Mesothelial cell of epicardium (in vitro differentiated cells): ENCODE measurements at places on chromosomes 13 and 19. TPM values are rescaled to one million over a fixed set of nuclear protein-coding genes. Genes with fewer than 3 reads are reported as not detected.

Gene MBD3L2
- not detected in 3 replicates for total RNA-seq

GRCh38 chr13:38849315-38849714 lies 141.3 kb downstream of the STOML3 start:
- no peak for DNase-seq
- H3K36me3 ChIP-seq = peaks cover 34% of the 10 kb centered on the region
- H3K4me1 ChIP-seq = peaks cover 10% of the 10 kb centered on the region
- no peak overlapping the region for H3K4me3 ChIP-seq

DNA sequence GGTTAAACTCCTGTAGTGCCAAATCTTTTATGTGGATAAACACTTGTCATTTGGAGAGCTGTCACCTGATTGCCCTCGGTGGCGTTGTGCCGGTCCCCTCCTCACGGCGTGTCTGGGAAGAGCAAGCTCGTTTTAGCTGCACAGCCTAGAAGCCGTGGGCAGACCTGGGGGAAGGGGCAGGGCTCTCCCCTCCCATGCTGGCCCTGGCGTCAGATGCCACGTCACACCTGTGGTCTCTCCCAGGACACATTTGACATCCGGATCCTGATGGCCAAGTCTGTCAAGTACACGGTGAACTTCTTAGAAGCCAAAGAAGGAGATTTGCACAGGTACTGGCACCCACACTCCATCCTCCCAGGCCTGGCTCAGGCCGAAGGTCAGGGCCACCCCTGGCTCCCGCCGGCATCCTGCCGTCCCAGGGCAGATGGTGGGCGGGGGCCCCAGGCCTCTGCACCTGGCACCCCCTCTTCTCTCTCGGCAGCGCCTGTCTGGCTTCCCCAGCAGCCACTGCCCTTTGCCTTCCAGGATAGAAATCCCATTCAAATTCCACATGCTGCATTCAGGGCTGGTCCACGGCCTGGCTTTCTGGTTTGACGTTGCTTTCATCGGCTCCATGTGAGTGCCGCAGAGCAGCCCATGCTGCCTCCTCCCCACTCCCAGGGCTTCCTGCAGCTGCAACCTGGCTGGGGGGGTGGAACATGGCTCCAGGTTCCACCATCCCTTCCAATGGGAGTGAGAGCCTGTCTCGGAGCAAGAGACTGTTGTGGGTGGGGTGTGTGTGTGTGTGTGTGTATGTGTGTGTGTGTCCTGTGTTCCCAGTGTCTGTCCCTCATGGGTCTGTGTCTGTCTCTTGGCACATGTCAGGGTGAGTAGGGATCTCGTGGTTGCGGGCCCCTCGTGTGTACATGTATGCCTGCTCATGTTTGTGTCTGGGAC lies 8.8 kb downstream of the YIPF2 start:
- peaks cover 13% of the 10 kb centered on the region for H3K36me3 ChIP-seq
- no peaks in the 10 kb centered on the region for H3K27me3 ChIP-seq
- H3K27ac ChIP-seq = no peak overlapping the region
- no peak for DNase-seq

GRCh38 chr19:29636553-29637360 lies 28.5 kb upstream of the PLEKHF1 start:
- H3K27me3 ChIP-seq = peaks cover 8% of the 10 kb centered on the region
- DNase-seq = no peak
- H3K4me3 ChIP-seq = no peak overlapping the region
- H3K36me3 ChIP-seq = no peaks in the 10 kb centered on the region

- no peaks in the 10 kb centered on the region for H3K4me1 ChIP-seq
- no peaks in the 10 kb centered on the region for H3K27me3 ChIP-seq
- no peaks in the 10 kb centered on the region for H3K36me3 ChIP-seq
- H3K27ac ChIP-seq = no peak overlapping the region
Measured at GRCh38 chr13:70795484-70795883, 687.2 kb upstream of the KLHL1 start.

Gene DCT
- total RNA-seq = 0.04 to 0.27 TPM (median 0.18 TPM) in 3 replicates

DNA sequence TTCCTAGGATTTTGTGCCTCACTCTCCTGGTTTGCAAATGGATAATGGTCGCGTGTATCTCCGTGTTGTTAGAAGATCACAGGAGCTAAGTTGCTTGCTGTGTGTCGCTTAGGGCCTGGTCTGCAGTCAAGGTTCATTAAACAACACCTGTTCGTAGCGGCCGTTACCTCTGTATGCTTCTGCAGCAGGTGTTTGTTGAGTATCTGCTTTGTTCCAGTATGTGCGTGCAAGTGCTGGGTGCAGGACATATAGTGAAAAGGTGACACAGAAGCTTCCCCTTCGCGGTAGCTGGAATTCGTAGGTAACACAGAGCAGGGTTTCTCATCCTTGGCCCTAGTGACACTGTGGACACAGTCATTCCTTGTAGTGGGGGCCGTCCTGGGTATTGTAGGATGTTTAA lies 5.4 kb downstream of the MED25 start:
- no peaks in the 10 kb centered on the region for H3K27me3 ChIP-seq
- H3K4me3 ChIP-seq = no peak overlapping the region
- H3K36me3 ChIP-seq = peaks cover 19% of the 10 kb centered on the region
- peaks cover 20% of the 10 kb centered on the region for H3K4me1 ChIP-seq
- H3K27ac ChIP-seq = no peak overlapping the region
- DNase-seq = no peak

Gene IL12RB1
- not detected in 3 replicates for total RNA-seq

GRCh38 chr13:22285867-22286266 lies 615.0 kb downstream of the FGF9 start:
- H3K4me3 ChIP-seq = no peak overlapping the region
- peaks cover 19% of the 10 kb centered on the region for H3K4me1 ChIP-seq
- no peaks in the 10 kb centered on the region for H3K36me3 ChIP-seq
- H3K27ac ChIP-seq = no peak overlapping the region
- H3K27me3 ChIP-seq = no peaks in the 10 kb centered on the region
- no peak for DNase-seq

Gene TNNI3
- 6.3 to 9.1 TPM (median 8.9 TPM) in 3 replicates for total RNA-seq

- H3K4me1 ChIP-seq = no peaks in the 10 kb centered on the region
- DNase-seq = no peak
- peaks cover 18% of the 10 kb centered on the region for H3K36me3 ChIP-seq
- H3K4me3 ChIP-seq = no peak overlapping the region
- H3K27me3 ChIP-seq = no peaks in the 10 kb centered on the region
- H3K27ac ChIP-seq = no peak overlapping the region
Measured at GRCh38 chr13:73800011-73800410, 334.2 kb downstream of the KLF12 start.

DNA sequence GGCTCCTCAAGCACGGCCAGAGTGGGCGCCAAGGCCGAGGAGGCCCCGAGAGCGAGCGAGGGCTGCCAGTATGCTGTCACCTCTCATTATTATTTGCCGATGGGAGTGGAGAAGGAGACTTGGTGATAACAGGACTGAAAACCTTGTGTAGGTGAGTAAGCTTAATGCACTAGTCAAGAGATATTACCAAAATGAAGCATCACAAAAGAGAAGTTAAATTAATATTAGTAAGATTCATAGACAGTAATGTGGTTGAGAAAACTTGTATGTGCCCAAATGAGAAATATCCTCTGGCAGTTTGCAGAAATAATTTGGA lies 204.5 kb upstream of the SLITRK1 start:
- no peak overlapping the region for H3K27ac ChIP-seq
- peaks cover 3% of the 10 kb centered on the region for H3K4me1 ChIP-seq
- H3K27me3 ChIP-seq = no peaks in the 10 kb centered on the region
- no peak overlapping the region for H3K4me3 ChIP-seq

Gene TEX101
- not detected in 3 replicates for total RNA-seq

GRCh38 chr19:48749571-48750198 lies 2.8 kb downstream of the FUT1 start:
- peaks cover 19% of the 10 kb centered on the region for H3K27me3 ChIP-seq
- H3K27ac ChIP-seq = no peak overlapping the region
- no peak overlapping the region for H3K4me3 ChIP-seq
- H3K36me3 ChIP-seq = no peaks in the 10 kb centered on the region
- DNase-seq = no peak
- peaks cover 25% of the 10 kb centered on the region for H3K4me1 ChIP-seq

GRCh38 chr13:33526718-33527117 lies 241.2 kb upstream of the STARD13 start:
- no peaks in the 10 kb centered on the region for H3K27me3 ChIP-seq
- H3K27ac ChIP-seq = no peak overlapping the region
- no peak for DNase-seq
- no peaks in the 10 kb centered on the region for H3K4me1 ChIP-seq
- H3K4me3 ChIP-seq = no peak overlapping the region
- H3K36me3 ChIP-seq = no peaks in the 10 kb centered on the region

DNA sequence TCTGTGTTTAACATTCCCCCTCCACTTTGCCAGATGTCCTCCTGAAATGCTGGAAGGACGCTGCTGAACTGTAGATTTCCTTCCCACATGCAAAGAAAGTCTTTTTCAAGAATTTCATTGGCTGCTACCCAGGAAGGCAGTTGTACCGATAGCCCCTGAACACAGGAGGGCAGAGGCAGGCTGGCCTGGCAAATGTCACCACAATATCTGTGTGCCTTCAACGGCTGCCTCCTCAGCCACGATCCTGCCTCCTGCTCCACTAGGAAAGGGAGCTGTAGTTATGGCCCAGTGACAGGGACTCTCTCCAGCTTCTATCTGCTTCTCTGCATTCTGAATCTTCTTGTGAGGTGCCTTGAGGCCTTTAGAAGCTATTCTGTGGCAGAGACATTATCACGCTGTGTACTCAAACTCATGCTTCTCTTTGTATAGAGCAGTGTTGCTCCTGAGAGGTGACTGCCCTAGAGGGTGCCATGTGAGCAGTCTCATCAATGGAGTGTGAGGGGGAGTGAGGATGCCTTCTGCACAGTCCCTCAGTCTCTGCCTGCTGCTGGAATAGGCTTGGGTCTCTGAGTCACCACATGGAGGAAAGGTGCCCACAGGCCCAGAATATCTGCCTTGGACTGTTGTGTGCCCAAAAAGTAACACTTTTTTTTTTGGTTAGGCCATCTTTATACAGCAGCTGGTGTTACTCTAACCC lies 279.8 kb downstream of the DNAJC15 start:
- peak; percentile 51 for DNase-seq
- peaks cover 19% of the 10 kb centered on the region for H3K27me3 ChIP-seq
- peaks cover 54% of the 10 kb centered on the region for H3K4me1 ChIP-seq
- H3K36me3 ChIP-seq = no peaks in the 10 kb centered on the region
